ENCODE measurements at places on chromosomes 12 and 14. TPM values are rescaled to one million over a fixed set of nuclear protein-coding genes. Genes with fewer than 3 reads are reported as not detected.

The IL23A gene
- 31.0 TPM for total RNA-seq

The PMEL gene
- 0.32 TPM for total RNA-seq

DNA sequence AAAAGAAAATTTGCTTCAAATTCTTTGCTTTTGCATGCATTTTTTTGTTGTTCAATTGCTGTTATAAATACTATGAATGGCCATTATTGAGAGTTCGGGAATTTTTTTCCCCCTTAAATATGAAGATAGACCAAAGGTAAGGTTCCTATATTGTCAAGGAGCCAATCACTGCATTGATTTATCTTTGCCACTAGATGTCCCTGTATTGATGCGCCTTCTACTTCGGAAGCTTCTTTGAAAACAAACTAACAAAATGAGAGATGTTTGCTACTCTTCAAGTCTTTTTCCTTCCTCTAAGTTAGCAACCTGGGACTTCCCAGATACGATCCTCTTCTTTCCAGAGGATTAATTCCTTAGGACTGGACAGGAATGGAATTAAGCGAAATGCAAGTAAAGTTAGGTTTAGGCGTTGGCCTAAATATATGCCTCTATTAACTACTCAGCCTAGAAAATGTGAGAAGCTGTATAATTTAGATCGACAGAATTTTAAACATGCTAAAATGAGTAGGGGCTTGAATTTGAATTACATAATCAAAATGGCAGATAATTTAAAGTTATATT is 318.1 kb downstream of the AEBP2 start:
- no peak for DNase-seq

GRCh38 chr12:51538599-51538998 is 52.4 kb upstream of the SCN8A start:
- DNase-seq = no peak

- no peak for DNase-seq
These were observed 95.7 kb downstream of the PIWIL1 start for GRCh38 chr12:130433411-130433810.

Measured in activated T-helper 2 cell treated with anti-CD3 and anti-CD28 coated beads, Interferon-gamma antibody, Interleukin-2, Interleukin-4, amounts not matched to agents 10 μg/mL and 5 μg/mL and 100 μg/mL, durations not matched to agents 14 hours and 24 hours and 36 hours (primary cell).